ENCODE measurements at places on chromosomes 5 and 9. TPM values are rescaled to one million over a fixed set of nuclear protein-coding genes. Genes with fewer than 3 reads are reported as not detected.
A peak's percentile ranks its signal among the peaks of the same experiment; 100 is the strongest.

Gene LMAN2
- total RNA-seq = 443 TPM

Gene ACTBL2
- total RNA-seq = 9.3 TPM

Gene SCGB3A1
- not detected for total RNA-seq

Gene ADAMTSL2
- total RNA-seq = 0.10 TPM

Gene CDKN2B
- total RNA-seq = 24.1 TPM

Gene DMRT3
- not detected for total RNA-seq

Gene FIBCD1
- total RNA-seq = 36.2 TPM

Gene LCN15
- not detected for total RNA-seq

Gene PCDHA13
- not detected for total RNA-seq

Gene CD180
- 0.05 TPM for total RNA-seq

Gene IL31RA
- total RNA-seq = 0.27 TPM

Gene PHF24
- total RNA-seq = not detected

DNA sequence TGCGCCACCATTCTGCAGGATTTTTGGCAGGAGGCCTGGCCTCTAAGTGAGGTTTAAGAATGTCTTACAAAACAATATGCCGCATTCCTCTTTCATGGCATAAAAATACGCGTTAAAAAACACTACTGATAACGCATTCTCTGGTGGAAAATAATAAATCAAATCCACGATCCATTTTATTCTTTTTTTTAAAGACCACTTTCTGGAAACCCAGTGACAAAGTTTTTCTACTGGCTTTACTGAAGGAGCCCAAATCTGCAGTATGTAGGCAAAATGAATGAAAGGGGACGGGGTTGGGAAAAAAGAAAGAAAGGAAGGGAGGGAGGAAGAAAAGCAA lies 2.0 kb downstream of the SV2C start:
- DNase-seq = no peak

DNA sequence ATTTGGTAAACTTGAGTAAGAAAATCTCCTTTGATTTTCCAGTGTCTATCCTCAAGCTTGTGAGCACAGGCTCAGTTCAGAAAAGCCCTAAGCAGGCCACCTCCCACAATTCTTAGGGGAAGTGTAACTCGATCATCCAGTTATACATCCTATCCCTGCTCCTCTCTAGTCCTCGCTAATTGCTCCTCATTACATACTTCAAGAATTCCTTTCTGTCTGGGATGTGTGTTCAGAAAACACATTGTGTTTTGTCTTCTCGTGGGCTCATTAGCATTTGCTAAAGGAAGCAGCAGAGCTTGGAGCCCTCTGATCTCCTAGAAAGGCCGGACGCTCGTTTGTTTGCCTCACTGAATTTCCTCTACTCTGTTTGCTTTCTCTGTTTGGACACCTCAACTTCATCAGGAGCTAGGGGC lies 268.2 kb upstream of the RFX3 start:
- peak; percentile 55 for DNase-seq

- DNase-seq = peak; percentile 98
Measured at GRCh38 chr5:168317521-168318147, 26.2 kb downstream of the WWC1 start.

DNA sequence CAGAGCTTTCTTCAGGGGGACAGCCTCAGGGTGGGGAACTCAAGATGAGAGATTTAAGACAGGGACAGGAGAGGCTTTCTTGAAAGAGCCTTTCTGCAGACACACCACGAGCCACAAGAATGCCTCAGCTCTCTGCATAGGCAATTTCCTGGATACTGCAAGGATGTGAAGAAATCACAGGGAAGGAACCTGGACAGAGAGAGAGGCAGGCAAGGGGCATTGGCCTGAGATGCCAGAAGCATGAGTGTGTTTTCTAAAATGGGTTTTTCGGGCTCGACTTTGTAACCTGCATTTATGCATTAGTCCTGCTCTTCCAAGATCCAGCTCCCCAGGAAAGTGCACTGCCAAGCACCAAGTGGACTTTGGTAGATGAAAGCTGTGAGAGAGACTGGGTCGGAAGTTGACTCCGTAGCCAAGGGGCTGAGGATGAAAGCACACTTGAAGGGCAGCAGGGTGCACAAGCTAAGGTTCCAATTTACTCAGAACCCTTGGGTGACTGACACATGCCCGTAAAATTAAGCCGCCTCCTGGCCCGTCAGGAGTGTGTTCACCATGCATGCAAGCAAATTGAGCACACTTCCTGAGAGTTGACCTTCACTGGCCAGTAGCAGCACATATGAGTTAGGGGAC lies 90.9 kb downstream of the CFAP90 start:
- peak; percentile 22 for DNase-seq

DNA sequence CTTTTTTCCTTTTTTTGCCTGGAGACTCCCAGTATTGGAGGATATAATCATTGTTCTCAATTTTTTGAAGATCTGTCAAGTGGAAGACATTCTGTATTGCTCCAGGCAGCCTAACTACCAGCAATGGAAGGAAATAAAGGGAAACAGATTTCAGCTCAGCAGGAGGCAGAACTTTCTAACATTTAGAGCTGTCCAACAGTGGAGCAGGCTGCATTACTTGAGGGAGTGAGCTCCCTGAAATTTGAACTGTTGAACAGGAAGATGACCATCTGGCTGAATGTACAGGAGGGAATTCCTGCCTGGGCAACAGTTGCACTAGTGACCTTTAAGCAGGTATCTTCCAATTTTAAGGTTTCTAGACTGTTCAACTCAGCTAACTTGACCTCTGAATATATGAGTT lies 1.1 kb upstream of the GAPVD1 start:
- DNase-seq = no peak

DNA sequence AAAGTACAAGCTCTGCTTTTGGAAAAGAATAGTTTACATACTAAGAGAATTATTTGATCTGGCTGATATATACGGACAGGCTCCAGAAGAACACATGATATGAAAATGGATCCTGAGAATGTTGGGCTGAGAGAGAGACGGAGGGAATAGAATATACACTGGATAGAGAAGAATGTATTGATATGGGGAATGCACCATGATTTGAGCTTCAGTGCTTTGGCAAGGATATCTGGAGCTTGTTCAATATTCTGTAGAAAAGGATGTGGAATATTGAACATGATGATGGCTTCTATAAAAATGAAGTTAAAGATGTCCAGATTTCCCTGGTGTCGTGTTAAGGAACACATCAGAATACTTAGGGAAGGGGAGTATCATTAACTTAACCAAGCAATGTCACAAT lies 280.5 kb upstream of the VLDLR start:
- no peak for DNase-seq

DNA sequence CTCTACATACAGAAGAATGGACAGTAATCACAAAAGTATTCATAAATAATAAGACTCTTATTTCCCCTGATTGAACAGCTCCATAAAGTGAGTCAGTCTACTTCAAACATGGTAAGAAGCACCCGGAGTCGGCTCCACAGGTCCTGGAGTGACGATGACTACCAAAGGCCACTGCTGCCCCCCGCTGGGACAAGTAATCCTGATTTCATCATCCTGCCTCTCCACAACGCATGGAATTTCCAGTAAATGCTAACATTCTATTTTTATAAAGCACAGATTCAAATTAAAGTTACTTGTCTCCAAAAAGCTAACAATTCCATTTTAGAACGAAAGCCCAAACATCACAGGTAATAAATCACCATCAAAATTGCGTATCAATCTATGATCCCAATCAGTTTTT lies 16.2 kb downstream of the ATPSCKMT start:
- peak; percentile 87 for DNase-seq

- DNase-seq = no peak
Measured at GRCh38 chr5:177036921-177037320, 14.4 kb downstream of the ZNF346 start.

DNA sequence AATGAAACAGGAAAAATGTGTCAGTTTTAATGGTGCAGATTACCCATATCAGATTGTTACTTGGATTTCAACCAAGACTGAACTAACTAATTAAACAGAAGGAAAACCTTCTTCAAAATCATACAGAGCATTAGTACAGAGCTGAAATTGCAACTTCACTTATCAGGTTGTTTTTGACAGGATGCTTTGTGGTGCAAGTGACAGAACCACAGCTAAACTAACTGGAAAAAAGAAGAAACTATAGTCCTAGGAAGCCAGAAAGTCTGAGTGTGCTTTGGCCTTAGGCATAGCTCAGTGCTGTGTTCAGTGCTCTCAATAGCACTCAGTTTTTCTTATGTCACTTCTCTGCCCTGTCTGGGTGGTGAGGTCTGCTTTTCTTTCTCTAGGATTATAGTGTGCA lies 267.4 kb downstream of the CHSY3 start:
- no peak for DNase-seq

DNA sequence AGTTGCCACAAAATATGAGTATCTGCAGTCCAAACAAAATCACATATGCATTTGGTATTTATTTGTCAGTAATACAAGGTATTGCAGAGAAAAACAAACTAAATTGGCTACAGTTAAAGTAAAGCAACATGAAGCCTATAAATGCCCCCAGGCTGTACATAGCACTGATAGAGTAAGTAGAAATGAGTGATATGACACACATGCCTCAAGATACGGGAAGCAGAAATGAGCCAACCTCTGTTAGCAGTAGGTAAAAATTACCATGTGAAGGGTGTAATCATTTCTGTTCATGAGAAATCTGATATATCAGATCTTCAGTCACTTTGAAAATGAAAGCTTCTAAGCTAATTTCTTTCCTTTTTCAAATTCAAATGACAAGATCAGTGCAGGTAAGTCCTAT lies 131.1 kb downstream of the CHSY3 start:
- no peak for DNase-seq

DNA sequence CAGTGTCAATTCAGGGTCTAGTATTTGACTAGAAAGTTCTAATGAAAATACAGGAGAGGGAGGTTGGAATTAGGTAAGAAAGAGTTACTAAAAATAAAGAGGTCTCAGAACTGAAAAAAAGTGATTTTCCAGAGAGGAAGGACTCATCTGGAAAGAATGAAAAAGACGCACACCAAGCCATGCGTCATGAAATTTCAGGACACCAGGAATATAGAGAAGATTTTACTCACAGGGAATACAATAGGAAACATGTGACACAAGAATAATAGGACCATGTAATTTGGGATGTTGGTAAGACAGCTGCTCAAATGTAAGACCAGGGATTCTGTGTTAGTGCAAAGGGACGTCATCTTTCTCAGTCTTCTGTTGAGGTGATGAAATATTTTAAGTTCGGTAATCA lies 224.7 kb downstream of the GDNF start:
- DNase-seq = peak; percentile 82

DNA sequence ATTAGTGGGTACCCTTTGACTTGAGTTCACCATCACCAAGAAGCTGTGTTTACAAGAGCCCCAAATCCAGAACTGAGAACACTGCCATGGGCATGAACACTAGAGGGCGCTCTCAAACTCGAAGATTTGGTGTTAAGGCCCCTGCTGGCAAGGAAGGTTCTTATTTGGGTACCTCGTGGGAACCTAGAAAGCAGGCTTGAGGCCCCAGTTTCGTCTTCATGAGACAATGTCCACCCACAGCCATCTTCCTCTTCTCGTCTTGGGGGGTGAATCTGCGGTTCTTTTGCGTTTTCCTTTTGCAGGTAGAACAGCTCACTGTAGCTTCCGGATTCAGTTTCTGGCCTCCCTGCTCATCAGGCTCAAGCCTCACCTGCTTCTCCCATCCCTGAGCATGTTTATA lies 184.0 kb downstream of the SEMA5A start:
- peak; percentile 70 for DNase-seq

GRCh38 chr9:80410106-80410505 lies 838.3 kb downstream of the TLE4 start:
- DNase-seq = peak; percentile 5

- DNase-seq = peak; percentile 81
Measured at GRCh38 chr5:143350751-143351602, 52.5 kb downstream of the NR3C1 start.

- no peak for DNase-seq
Measured at GRCh38 chr5:80453366-80453765, 34.5 kb upstream of the FAM151B start.

- no peak for DNase-seq
Measured at GRCh38 chr9:108722396-108722795, 133.4 kb downstream of the ACTL7B start.

DNA sequence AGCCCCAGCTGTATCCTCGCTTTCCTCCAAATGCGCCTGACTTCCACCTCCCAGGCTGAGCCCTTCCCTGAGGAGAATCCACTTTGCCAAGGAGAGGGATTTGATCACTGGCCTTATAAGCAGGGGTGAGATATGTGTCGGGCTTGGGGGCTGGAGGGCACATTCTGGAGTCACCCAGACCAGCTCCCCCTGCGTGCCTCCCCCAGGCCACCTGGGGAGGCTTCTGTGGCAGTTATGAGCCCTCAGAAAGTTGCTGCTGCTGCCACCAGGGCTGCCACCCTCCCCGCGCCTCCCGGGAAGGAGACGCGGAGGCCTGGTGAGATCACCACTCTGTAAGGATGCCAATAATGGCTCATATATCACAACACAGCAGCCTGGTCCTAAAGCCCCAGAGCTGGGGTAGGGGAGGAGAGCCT lies 211.5 kb downstream of the PAPPA start:
- peak; percentile 80 for DNase-seq

GRCh38 chr9:113570749-113571711 lies 107.5 kb downstream of the RGS3 start:
- peak; percentile 47 for DNase-seq

DNA sequence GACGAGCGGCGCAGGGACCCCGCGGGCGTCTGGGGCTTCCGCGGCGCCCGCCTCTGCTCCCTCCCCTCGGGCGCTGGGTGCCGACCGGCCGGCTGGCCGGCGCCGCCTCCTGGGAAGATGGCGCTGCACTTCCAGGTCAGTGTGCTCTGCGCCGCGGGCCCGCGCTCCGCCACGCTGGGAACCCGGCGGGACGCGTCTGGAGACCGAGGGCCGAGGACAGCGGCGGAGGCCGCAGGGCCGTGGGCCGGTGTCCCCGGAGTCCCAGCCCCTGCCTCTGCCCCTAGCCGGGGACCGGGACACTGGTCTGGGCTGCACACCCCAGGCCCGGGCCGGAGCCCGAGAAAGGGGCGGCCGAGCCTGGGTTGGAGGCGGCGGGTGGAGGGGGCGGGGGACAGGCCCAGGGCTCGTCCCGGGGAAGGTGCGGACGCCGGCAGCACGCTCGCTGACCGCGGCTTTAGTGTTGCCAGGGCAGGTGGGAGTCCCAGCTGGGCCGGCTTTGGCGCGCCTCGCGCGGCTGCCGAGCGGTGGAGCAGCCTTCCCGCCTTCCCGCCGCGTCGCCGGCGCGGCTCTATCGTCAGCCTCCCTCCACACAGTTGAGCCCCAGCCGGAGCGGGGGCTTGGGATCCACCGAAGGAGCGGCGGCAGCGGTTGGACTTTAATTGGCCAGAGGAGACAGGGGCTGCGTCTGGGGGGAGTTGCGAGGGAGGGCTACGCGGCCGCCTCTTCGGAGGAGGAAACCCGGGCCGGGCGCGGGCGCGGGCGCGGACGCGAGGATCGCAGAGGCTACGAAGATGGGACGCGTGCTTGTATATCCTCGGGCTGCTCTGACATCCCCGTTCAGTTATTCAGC lies at the start of gene RANBP17:
Gene RANBP17, plus strand, starts transcription at position 102 of the 850 bp plus-strand sequence.
- DNase-seq = no peak

Data from M059J (cell line).